ENCODE measurements at places on chromosomes 6 and 20.

DNA sequence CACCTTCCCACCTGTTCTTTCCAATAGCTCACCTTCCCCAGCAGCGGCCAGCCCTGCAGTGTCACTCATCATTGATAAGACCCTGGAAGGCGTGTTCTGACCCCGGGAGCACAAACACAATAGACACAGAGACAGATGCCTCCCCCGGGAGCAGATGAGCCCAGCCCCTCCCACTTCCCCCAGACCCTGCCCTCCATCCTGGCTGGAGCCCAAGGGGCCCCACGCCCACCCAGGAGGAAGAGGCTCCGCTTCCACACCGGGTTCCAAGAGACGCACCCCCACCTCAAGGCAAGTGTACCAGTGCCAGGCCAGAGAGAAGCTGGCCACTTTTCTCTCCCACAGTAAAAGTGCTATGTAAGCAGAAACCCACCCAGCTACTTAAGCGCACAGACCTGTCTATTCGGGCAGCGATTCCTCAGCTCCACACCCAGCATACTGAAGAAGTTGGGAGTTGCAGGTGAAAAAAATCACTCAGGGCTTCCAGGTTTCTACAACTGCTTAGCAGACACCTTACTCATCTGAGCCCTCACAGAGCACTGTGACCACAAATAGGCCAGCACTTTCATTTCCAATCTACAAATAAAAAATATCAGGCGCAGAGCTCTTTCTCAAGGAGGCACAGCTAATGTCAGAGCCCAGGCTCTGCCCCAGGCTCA lies 93.4 kb upstream of the NXT1 start:
- no peak for DNase-seq

GRCh38 chr6:109118871-109119354 lies 23.6 kb downstream of the CEP57L1 start:
- DNase-seq = no peak

DNA sequence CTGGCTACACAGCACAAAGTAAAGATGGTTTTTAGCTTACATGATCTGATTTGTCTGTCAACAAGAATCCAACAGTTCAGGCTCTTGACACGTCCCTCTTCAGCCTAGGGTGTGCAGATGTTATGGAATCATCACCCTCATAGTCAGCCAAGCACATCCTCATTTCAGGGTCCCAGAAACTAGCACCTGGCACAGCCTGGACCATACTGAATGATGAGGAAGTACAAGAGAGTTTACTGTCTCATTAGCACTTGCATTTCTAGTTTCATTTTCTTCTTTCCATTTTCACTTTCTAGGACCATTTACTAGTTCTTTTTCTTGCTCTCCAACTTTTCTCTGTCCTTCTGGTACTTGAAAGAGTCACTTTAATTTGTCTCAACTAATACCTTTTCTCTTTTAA lies 6.5 kb downstream of the RIPOR2 start:
- DNase-seq = peak; percentile 63

DNA sequence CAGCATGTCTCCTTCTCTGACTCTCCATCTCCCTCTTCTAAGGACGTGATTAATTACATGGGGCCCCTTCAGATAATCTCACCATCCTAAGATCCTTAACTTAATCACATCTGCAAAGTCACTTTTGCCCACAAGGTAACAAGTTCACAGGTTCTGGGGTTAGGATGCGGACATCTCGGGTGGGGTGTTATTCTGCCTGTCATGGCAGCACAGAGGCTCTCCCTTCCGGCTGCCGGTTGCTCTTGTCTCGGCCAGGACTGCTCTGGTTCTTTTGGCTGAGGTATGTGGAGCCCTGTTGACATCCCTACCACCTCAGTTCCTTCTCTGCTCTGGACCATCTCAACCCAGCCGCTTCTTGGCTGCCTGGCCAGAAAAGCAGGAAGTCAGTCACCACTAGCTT lies 4.2 kb upstream of the CST11 start:
- no peak for DNase-seq

DNA sequence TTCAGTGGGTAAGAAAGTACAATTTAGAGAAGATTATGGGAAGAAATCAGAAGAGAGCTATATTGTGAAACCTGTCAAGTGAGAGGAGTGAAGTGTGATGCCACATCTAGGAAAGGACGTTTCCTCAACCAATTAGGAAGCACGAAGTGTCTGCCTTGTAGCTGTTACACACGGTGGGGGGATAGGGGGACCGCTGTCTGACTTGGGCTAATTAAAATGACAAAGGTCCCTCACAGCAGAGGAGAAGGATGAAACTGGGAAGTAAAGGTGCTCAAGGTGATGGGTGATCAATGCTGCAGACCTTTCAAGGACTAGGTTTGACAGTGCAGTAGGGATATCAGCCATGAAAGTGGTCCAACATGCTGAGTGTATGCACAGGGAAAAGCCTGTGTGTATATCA lies 181.1 kb upstream of the PRSS16 start:
- DNase-seq = no peak

- DNase-seq = no peak
Measured at GRCh38 chr6:166109608-166110007, 58.0 kb downstream of the TBXT start.
